ENCODE measurements at places on chromosomes 13 and 19.

GRCh38 chr13:25114220-25114619, 18.3 kb downstream of the PABPC3 start:
- peak; percentile 66 for DNase-seq

GRCh38 chr19:31223740-31224534, 125.3 kb downstream of the TSHZ3 start:
- DNase-seq: no peak

DNA sequence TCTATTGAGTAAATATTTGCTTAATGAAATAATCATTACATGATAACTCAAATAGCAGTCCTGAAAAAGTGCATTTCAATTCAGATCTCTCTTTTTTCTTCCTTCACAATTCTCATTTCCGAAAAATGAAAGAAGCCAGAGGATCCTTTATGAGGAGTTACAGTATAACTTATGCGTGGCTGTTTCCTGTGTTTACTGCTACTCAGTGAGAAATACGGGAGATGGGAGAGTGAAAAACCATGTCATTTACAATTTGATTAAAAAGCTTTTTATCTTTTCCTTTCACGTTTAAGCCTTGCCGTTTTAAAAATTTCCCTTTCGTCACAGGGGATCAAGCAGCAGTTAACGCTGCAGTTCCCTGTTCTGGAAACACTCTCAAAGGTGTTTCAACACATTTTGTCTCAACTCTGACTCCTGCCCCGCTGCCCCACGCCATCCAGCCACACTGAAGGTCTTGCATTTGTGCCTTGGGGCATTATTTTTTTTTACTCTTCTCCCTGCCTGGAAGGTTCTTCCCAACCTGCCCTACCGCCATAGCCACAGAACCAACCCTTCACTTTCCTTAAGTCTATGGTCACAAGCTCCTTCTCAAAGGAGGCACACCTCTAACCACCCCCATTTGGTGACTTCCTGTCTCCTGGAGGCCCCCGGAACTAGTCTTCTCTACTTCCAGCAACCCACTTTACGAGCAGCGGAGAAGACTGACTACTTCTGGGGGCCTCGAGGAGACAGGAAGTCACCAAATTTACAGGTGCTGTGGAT, 17.0 kb downstream of the KL start:
- no peak for DNase-seq

- DNase-seq: no peak
These were observed 578.8 kb downstream of the DCT start for GRCh38 chr13:93900731-93901130.

- no peak for DNase-seq
These were observed 20.6 kb downstream of the FFAR2 start for GRCh38 chr19:35468637-35469036.

DNA sequence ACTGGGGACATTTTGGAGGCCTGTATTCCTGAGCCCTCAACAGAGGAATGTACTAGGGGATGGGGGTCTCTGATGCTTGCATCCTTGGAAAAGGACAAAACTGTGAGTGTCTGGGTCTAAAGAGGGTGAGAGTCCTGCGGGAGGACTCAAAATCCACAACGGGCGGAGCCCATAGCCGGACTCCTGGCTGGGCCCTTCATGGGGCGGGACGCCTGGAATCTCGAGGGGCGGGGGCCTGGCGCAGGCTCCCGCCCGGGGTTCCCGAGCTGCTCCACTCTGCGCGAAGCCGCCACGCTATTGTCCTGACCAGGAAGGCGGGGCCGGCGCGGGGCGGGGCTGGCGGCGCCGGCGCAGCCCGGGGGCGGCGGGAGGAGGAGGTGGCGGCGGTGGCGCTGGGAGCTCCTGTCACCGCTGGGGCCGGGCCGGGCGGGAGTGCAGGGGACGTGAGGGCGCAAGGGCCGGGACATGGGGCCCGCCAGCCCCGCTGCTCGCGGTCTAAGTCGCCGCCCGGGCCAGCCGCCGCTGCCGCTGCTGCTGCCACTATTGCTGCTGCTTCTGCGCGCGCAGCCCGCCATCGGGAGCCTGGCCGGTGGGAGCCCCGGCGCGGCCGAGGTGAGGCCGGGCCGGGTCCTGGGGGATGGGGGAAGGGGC, at the start of gene APLP1:
Gene APLP1, plus strand, starts transcription at position 403 of the 651 bp plus-strand sequence. Its CDS starts 63 bp downstream, at position 466.
- DNase-seq: peak; percentile 78

GRCh38 chr13:46926916-46927590, 30.2 kb upstream of the HTR2A start:
- DNase-seq: no peak

DNA sequence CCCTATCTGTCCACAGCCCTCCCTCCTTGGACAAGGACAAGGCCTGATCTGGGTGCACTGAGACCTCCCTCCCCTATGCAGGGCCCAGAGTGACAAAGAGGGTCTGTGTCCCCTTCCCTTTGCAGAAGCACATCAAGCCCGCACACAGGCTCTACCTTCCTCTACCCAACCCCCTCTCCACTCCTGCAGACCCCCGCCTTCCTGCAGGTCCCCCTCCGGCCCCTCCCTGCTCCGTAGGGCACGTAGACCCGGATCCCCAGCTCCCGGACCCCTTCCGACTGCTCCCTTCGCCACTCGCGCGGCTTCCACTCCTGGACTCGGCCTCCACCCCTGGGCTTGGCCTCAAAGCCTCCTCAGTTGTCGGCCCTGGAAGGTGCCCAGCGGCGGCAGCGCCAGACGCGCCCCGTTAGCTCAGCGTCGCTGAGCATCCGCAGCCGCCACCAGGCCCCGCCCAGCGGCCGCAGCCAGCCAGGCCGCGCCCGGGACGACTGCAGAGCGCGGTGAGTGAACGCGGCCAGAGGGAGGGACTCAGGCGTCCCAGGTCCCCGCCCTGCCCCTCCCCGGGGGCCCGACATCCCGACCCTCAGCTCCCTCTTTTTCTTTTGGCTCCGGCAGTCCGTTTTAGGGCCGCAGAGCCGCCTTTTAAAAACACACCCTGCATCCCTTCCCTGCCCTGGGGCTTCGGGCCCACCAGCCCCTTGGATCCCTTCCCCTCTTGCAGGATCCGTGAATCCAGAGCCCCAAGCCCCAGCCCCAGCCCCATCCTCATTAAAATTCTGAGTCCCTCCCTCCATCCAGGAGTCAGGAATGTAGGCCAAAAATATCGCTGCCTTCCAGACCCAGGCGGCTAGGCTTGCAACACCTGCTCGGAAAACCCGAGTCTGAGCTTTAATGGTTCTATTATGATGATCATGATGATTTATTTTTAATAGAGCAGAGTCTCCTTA, 1.5 kb upstream of the MYADM start:
- peak; percentile 79 for DNase-seq
